ENCODE measurements at places on chromosomes 2 and 18.

DNA sequence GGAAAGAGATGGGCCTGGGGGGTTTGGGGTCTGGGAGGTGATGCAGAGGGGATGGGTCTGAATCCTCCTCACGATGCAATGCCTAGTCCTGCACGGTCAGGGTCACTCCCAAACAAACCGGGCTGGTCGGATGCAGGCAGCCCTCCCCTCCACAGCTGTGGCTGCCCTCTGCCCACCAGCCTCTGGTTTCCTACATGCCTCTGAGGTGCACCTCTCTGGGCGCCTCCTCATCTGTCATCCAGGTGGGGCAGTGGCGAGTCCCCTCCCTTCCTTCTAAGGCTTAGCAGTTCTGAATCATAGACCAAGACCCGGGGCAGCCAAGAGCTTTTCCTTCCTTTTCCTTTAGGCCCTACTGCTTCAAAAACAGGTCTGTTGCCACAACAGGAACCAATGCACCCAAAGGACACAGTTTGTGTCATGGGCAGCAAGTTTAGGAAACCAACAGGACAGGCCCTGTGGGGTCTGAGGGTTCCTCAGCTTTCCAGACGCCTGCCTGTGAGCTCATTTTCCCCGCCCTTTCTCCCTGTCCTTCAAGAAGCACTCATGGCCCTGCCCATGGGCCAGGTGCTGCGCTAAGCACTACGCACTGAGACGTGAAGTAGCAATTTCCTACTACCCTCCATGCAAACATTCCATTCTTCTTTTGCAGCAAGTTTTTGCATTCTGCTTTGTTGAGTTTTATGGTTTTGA, 6.5 kb upstream of the MAL start:
- DNase-seq = no peak

DNA sequence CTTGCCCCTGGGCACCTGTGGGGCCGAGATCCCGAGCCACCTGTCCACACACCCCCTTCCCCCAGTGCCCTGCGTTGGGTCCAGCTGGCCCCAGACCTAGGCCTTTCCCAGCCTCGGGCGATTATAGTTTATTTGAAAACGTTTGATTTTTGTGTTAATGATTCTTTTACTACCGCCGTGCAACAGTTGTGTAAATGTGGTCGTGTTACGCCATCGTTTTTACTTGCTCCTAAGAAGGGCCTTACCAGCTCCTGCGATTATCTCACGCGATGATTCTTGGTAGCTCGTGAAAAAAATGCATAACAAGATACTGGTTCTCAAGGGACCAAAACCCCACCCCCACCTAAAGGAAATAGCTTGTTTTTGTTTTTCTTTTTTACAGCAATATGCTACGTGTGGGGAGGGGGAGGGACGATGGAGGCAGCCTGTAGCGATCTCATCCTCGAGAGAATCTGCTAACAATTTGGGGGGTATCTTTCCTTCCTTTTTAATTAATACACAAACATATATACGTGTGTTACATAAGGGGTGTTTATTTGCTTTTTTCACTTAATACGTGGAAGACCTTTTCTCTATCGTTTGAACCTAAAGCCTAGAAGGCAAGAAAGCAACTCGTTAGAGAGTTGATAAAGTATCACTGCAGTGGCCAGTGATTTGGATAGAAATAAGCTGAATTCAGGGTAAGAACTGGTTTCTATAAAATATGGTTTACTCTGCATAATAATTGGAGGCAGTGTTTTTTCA, 1.0 kb downstream of the ZDBF2 start:
- peak; percentile 51 for DNase-seq

DNA sequence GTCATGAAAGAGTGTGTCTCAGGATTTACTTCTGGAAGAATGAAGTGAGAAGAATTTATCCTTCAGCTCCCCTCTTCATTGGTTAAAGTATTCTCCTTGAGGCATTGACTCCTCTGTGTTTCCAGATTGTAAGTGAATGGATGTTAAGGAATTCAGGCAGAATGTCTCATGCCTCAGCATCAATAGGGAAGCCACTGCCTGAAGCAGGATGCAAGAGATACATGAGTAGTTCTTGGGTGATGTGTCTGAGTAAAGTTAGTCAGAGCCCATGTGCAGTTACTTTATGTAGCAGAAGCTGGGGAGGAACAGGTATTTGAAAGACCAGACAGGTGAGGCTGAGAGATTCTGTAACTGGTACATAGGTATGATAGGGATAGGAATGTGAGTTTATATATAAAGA, 34.0 kb upstream of the TMEFF2 start:
- no peak for DNase-seq

- DNase-seq = no peak
Measured at GRCh38 chr2:64391424-64391823, 62.5 kb upstream of the LGALSL start.

- no peak for DNase-seq
Measured at GRCh38 chr18:77223221-77223639, 26.4 kb upstream of the GALR1 start.

Measured in SW 1271 (cell line).